Body of pancreas (tissue), 4 donors: ENCODE measurements at places on chromosomes 5 and 9. TPM values are rescaled to one million over a fixed set of nuclear protein-coding genes. Genes with fewer than 3 reads are reported as not detected.

Gene STK10
- 9.9 TPM for total RNA-seq

Gene GPR150
- total RNA-seq = 3.3 TPM

Gene GZMA
- total RNA-seq = not detected

Gene SPDL1
- 12.9 TPM for total RNA-seq

Gene PCDHA10
- total RNA-seq = 3.1 TPM

Gene HSPB3
- not detected for total RNA-seq

Gene PCDHGA12
- 5.4 TPM for total RNA-seq

Gene RASEF
- total RNA-seq = 59.7 TPM

Gene PITX1
- total RNA-seq = not detected

GRCh38 chr5:156434471-156434870, 107.5 kb downstream of the SGCD start:
- DNase-seq = no peak

DNA sequence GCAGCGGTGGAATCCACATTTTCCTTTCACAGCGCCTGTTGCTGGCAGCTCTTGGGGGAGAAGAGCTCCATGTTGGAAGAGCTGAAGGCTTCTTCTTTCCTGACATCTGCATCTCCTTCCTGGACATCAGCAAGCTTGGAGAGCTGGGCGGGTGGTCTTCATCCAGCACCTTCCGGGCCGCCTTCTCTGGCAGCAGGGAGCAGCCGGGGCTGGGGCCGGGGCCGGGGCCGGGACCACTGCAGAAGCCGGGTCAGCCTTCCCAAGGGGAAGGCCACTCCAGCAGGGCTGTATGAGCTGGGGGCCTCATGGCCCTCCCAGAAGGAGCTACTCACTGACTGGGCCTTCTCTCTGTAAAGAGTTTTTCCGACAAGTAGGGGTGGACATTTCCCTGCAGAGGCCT, 787.5 kb downstream of the TLE4 start:
- no peak for DNase-seq

DNA sequence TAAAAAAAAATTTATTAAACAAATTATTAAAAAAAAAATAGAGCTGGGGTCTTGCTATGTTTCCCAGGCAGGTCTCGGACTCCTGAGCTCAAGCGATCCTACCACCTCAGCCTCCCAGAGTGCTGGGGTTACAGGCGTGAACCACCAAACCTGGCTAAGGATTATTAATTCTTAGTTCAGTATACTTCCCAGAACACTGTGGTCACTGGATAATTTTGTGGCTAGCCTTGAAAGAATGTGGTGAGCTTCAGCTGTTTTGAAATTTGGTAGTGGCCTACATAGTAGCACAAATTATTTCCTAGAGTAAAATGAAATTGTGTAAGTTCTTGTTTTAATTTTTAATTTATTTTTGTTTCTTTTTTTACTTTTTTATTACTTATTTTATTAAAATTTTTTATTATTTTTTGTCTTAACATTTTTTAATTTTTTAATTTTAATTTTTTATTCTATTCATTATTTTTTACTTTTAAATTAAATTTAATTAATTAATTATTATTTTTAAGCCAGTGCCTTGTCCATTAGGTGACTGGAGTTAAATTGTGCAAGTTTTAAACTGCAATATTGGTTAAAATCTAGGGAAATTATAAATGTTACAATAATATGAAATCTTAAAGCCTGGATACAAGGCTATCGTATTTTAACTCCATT, 23.0 kb downstream of the ARRDC3 start:
- no peak for DNase-seq

DNA sequence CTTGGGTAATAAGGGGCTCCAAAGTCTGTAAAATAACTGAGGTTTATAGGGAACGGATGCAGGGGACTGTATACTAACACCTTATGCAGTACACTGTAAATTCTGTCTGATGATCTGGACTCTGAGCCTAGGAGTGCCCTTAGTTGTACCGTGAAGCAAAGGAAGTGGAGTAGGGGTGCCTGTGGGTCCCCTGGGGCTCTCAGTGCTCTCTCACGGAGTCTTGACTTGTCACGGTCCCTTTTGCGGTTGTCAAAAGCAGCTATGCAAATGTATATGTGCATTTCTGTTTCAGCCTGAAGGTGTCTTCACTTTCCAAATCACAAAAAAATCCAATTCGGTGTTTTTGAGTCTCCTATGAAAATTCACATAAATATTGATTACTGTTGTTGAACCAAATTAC, 17.8 kb downstream of the DMRT1 start:
- DNase-seq = no peak

DNA sequence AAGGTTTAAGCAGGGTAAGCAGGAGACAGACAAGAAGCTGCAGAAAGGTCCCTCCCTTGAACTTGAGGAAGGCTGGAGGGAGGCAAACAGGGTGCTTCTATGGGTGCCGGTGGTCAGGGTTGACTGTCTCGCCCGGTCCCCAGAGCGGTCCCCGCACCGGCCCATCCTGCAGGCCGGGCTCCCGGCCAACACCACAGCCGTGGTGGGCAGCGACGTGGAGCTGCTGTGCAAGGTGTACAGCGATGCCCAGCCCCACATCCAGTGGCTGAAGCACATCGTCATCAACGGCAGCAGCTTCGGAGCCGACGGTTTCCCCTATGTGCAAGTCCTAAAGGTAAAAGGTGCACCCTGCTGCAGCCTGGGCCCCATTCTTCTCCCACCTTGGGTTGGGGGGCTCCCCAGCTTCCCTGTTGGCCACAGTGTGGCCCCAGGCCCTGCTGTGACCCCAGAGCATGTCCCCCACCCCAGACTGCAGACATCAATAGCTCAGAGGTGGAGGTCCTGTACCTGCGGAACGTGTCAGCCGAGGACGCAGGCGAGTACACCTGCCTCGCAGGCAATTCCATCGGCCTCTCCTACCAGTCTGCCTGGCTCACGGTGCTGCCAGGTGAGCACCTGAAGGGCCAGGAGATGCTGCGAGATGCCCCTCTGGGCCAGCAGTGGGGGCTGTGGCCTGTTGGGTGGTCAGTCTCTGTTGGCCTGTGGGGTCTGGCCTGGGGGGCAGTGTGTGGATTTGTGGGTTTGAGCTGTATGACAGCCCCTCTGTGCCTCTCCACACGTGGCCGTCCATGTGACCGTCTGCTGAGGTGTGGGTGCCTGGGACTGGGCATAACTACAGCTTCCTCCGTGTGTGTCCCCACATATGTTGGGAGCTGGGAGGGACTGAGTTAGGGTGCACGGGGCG, 5.7 kb downstream of the FGFR4 start:
- no peak for DNase-seq

DNA sequence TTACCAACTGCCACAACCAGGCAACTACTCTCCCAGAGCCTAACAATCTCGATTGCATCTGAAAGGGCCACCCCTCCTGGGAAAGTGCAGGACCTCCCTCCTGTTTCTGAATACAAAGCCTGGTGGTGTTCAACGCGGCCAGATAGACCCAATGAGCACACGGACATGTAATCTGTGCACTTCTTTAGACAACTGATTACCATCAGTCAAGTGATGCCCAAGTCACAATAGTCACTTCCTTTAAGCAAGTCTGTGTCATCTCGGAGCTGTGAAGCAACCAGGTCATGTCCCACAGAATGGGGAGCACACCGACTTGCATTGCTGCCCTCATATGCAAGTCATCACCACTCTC, 739 bp downstream of the C9orf72 start:
- DNase-seq = peak; percentile 35

DNA sequence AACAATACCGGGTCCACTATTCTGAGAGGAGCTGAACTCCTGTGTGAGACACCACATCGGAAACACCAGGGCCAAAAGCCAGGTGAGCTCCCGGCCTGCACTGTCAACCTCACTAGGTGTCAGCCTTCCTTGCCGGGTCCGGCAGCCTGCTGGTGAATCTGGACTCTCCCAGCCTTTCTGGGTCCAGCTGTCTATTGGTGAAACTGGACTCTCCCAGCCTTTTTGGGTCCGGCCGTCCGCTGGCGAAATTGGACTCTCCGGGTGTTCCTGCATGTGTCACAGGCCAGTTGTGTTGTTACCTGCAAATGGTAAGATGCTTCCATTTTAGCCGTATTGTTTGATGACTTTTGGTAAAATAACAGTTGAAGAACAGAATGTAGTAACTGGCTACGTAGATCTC, 801.5 kb downstream of the CDH9 start:
- no peak for DNase-seq

DNA sequence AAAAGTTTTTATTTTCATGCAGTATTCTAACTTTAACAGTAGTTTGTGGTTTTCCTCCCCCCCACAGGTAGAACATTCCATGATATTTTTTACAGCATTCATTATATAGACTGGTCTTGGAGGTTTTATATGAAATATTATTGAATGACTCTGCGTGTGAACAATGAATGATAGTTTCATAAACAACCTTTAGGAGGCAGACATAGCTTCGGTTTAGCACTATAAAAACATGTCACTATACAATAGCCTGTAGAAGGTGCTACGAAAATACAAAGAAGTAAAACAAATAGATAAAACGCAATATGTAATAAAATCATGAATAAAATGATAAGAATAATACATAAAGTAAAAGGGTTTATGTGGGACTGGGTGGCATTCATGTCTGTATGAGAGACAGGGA, 8.5 kb downstream of the KLF4 start:
- DNase-seq = no peak

GRCh38 chr9:77731008-77731698, 83.0 kb upstream of the GNA14 start:
- DNase-seq = no peak

- no peak for DNase-seq
Observed at GRCh38 chr5:13218518-13218917, 726.0 kb downstream of the DNAH5 start.

DNA sequence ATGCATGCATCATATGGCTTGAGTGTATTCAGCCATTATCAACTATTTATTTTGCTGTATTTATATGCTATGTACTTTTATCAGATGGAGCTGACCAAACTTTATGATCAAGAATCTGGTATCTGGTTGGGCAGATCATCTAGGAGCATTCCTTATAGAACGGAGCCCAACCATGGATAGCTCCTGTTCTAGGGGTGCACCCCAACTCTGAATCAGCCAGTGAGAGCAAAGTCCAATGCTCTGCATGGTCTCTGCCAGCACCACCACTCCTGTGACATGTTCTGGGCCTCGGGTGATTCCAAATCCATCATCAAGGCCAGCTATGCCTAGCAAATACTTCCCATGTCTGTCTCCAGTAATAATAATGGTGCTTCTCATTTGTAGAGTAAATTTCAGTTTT, 517.5 kb downstream of the AGTPBP1 start:
- DNase-seq = no peak

DNA sequence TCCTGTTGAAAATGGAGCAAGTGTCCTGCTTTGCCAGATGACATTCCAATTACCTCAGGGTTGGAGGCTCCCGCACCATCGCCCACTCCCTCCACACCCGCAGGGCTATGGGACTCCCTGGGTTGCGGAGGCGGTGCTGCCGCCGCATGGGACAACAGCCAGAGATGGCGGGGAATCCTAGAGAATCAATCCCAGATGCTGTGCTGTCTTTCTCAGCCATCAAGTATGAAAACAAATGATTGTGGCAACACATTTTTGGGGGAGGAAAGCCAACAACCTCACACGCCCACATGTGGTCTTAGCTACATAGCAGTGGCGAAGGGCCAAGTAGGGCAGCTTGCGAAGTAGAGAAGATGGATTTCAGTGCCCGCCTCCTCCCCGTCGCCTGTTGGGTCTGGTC, 46.7 kb downstream of the IL31RA start:
- peak; percentile 32 for DNase-seq

- DNase-seq = no peak
Observed at GRCh38 chr9:21872696-21873095, 70.3 kb downstream of the MTAP start.

- no peak for DNase-seq
Observed at GRCh38 chr5:148583421-148583965, 70.8 kb downstream of the HTR4 start.
